ENCODE measurements at places on chromosomes 6 and 20.

GRCh38 chr6:18976966-18977365 lies 589.8 kb downstream of the RNF144B start:
- DNase-seq = no peak

DNA sequence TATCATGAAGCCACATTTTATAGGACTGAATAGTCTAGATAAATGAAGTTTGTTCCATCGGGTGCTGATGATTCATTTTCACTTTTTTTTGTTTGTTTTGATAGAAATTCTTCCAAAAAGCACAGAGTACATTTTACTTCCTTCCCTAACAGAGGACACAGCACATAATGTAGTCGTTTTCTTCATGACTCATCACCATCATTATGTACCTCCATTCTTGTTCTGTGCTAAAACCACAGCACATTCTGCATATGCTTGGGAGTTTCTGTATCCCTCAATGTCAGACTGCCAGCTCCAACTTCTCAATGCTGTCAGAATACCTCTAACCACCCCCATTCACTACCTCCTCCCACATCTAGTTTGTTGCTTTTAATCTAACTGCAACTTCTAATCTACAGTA lies 1004.9 kb upstream of the ADGRB3 start:
- no peak for DNase-seq

DNA sequence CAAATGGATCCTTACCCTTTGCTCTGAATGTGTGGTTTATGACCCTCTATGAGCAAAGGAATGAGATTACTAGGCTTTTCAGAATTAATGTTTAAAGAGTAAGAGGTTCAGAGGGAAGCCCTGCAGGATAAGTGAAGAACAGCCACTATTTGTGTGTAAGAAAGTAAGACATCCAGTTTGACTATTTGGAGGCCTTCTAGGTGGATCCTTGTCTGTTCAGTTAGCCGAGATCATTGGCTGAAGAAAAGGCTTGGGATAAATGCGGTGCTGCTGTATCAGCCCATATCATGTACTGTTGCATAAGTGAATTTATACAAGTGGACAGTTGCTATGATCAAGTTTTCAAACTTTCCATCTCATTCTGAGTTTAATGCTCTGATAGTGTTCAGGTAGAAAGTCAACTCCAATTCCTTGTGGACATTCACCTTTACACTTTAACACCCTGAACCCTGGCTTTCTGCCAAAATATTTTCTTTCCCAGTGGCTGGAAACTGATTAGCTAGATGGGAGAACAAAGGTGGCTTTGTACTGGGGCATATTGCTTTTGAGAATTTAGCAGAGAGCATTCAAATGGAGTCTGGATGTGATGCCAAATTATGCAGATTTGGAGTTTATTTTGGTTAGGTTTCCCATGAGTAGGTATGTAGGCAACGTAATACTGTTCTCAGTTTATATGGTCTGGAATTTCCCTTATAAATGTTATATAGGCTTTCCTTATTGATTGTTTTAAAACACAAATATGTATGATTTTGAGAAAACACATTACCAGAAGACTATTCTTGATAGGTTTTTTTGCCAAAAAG lies 15.0 kb downstream of the PARD6B start:
- peak; percentile 91 for DNase-seq

GRCh38 chr6:88223298-88223697 lies 57.2 kb upstream of the CNR1 start:
- no peak for DNase-seq

GRCh38 chr6:109241199-109241598 lies 141.1 kb downstream of the CD164 start:
- DNase-seq = no peak

DNA sequence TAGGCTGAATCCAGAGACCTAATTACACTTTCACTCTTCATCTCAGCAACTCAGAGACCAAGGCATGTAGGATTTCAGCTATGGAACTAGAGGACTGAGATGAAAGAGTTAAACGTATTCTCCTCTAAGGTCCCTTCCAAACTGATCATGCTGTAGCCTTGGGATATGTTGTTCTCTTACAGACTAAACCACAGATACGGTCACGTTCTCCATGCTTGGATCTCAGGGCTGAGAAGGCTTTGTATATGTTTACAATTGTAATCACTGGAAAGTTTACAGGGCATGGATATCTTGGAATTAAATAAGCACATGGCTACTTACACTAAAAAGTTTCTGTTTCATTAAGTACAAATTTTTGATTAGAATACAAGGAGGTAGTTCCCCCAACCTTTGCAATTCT lies 50.1 kb downstream of the PKIB start:
- DNase-seq = no peak

GRCh38 chr6:21845018-21845417 lies 251.5 kb downstream of the SOX4 start:
- DNase-seq = no peak
